Stimulated activated naive B cell treated with anti-CD40 and anti-IgM and Interleukin-4, amounts not matched to agents 10 μg/mL and 1 μg/mL and 100 μg/mL, for 72 hours (primary cell): ENCODE measurements at places on chromosomes 2 and 18.

DNA sequence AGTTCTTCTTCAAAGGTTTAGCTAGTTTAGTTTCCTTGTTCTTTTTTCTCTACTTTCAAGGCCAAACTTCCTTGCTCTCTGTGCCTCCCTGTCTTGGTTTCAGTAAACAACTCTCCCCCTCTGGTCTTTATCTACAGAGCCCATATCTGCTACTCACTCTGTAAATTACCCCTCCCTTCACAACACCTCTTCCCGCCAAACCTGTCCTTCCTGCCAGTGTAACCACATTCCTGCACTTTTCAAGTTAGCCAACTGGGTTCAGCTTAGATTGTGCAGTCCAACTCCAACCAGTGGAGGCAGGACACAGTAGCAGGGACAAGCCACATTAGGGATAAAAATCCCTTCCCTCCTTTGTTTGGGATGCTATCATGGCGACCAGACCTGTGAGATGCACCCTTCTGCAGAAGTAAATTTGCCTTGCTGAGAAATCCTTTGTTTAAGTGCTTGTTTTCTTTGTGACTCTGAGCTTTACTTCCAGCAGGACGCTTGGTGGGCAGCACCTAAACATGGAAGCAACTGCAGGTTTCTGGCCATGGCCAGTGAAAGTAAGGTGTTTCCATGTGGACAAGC is 706.0 kb downstream of the KCNJ3 start:
- DNase-seq = no peak

GRCh38 chr2:173892341-173892740 is 72.8 kb downstream of the SP3 start:
- no peak for DNase-seq

DNA sequence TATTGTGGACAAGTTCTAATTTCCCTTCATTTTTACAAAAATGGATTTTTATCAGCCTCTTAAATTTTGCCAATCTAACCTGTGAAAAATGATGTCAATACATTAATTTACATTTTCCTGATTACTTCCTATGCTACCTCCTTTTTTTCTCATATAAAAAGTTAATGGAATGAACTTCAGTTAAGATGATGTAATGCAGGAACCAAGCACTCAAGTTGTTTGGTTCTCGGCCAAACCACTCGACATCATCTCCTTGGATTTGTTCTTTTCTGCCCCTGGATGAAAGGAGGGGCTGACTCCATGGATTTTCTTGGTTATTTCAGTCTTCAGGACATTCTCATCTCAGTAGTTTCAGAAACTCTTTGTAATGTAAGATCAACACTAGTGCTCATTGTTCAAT is 253.1 kb upstream of the NXPH2 start:
- no peak for DNase-seq

- no peak for DNase-seq
Measured at GRCh38 chr2:157245846-157246764, 11.4 kb upstream of the GALNT5 start.

DNA sequence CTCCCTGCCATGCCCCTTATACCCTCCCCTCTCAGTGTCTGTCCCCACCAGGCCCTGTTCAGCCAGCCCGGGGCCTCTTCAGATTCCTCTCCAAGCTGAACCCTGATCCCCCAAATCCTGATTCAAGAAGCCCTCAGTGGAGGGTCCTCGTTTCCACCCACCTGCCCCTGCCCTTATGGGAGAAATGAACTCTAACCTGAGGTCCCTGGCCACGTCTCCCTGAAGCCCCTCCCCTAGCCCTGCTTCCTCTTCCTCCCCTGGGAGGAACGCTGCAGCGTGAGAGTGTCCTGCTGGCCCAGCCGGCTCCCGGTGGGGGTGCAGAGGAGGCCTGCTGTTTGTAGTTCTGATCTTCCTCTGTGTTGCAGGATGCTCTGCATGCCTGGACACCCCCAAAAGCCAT is 56.7 kb upstream of the GLI2 start:
- DNase-seq = no peak

DNA sequence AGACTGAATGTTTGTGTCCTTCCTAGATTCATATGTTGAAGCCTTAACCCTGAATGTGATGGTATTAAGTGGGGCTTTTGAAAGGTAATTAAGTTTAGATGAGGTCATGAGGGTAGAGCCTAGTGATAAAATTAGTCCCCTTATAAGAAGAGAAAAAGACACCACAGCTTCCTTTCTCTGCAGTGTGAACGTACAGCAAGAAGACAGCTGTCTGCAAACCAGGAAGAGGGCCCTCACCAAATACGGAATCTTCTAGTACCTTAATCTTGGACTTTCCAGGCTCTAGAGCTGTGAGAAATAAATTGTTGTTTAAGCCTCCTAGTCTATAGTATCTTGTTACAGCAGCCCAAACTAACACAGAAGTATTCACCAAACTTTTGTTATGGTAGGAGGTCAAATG is 57.1 kb upstream of the CYTIP start:
- DNase-seq = no peak

- no peak for DNase-seq
Measured at GRCh38 chr2:28594000-28594331, 98.1 kb downstream of the PLB1 start.

- no peak for DNase-seq
Measured at GRCh38 chr2:65918760-65919187, 486.4 kb upstream of the SPRED2 start.

DNA sequence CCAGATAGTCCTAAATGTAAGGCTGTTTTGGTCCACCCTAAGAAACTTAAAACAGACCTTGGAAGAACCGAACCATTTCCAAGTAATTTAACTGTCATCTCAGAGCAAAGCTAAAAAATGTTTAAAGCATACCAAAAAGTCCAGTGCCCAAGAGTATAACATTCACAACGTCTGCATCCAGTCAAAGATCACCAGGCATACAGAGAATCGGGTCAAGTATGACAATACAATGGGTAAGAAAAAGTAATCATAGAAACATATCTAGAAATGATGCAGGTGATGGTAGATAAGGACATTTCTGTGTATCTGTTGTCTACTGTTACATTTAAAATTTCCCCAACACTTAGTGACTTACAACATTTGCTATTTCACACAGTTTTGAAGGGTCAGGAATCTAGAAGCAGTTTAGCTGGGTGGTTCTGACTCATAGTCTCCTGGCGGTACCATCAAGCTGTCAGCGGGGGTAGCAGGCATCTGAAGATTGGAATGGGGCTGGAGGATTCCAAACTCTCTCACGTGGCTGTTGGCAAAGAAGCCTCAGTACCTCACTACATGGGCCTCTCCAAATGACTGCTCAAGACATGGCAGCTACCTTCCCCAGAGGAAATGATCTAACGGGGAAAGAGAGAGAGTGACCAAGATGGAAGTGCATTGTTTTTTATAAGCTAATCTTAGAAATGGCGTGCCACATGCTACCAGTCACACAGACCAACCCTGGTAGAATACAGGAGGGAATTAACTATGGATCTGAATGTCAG is 36.6 kb upstream of the DYNC2LI1 start:
- DNase-seq = no peak

DNA sequence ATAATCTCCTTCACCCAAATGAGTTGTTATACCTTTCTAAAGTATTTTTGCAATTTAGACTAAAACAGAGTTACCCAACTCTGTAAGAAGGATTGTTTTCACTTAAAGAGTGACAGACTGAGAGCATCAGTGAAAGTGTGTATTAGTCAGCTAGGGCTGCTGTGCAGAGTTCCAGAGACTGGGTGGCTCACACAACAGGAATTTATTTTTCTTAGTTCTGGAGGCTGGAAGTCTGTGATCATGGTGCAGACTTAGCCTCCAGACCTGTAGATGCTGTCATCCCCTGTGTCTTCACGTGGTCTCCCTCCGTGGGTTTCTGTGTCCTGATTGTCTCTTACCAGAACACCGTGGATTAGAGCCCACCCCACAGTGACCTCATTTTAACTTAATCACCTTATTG is 40.0 kb downstream of the BCL2L11 start:
- DNase-seq = no peak
